ENCODE measurements at places on chromosomes 3 and 15.

DNA sequence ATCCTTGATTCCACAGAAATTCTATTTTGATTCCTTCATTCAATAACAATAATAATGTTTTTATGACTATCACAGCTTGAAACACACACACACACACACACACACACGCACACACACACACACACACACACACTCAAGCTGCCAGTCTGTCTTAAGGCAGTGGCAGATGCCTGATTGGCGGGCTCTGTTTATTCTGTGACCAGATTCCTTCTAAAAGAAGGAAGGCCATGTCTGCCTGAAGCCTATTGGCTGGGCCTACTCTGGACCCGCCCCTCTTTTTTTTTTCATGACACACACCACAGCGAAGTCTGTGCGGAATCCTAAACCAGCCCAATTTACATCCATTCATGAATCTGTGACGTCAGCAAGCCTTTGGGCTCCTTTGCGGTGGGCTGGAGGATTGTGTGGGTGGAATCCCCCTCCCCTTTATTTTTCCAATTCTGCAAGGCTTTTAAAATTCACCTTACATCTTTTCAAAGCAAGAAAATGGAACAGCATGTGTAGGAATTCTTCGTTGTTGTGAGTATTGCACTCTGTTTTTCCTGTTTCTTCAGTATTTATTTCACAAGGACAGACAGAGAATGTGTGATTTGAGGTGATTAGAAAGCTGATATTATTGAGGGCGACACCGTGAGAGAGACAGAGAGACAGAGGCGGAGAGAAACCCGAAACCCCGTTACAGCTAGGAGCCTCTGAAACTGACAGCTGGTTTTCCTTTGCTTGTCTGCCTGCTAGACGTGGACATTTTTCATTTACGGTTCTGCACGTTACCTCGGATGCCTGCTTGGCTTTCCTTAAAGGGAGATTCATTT, at the start of gene MAP3K13:
MAP3K13 (plus strand) TSS at position 287 of the 812 bp plus-strand sequence. CDS start 65,446 bp downstream, outside the sequence.
- DNase-seq = peak; percentile 95

DNA sequence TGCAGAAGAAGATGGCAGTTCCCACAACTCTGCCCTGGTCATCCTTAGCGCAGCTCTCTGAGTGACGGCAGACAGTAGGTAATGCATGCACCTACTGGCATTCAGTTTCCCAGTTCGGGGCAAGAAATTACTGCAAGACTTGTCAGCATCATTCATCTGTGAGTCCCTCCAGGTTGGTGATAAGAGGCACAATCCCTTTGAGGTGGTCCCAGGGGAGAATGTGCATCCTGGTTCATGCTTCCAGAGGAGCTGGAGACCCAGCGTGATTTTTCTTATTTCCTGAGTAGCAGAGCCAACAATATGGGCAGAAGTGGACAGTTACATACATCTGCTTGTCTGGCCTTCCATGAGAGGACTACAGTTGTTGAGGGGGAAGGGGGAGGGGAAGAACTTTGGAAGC, 235.9 kb upstream of the BHLHE40 start:
- DNase-seq = no peak

DNA sequence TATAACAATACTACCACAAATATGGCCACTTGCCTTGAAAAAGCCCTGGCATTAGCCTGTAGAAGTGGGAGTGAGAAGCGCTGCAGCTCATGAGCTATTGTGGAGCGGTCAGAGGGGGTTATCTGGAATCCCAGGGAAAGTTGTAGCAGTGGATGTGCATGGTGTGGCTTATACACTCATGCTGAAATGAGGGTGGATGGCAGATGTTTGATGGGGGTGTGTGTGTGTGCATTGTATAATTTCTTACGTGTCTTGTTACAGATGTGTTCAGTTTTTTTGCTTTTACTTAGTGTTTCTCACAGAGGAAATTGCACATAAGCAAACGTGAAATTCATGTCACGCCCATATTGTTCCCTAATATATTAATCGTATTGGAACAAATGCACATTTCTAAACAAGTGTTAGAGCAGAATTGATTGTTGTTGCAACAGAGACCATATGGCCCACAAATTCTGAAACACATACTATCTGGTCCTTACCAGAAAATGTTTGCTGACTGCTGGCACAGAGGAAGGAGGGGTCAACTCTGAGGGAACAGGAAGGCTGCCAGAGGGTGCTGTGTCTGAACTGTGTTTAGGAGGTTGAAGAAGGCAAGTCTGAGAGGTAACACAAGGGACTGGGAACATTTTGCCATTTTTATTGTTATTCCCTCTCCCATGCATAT, 200.0 kb upstream of the CFAP20DC start:
- DNase-seq = no peak

DNA sequence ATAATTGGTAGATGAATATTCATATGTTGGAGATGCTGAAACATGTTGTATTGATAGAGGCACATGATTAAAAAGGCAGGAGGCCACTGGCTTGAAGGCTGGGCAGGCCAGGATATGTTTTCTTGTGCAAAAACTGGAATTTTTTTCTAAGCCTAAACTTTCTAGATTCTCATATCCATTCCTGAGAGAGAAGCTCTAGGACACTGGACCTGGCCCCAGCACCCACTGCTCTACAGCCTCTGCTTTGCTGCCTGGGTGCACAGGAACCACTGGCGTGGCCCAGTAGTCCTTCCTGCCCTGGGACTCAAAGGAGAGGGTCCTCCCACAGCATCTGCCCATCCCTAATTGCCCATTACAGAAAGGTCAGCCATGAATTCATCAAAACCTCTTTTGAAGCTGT, 58.1 kb upstream of the APEH start:
- no peak for DNase-seq

DNA sequence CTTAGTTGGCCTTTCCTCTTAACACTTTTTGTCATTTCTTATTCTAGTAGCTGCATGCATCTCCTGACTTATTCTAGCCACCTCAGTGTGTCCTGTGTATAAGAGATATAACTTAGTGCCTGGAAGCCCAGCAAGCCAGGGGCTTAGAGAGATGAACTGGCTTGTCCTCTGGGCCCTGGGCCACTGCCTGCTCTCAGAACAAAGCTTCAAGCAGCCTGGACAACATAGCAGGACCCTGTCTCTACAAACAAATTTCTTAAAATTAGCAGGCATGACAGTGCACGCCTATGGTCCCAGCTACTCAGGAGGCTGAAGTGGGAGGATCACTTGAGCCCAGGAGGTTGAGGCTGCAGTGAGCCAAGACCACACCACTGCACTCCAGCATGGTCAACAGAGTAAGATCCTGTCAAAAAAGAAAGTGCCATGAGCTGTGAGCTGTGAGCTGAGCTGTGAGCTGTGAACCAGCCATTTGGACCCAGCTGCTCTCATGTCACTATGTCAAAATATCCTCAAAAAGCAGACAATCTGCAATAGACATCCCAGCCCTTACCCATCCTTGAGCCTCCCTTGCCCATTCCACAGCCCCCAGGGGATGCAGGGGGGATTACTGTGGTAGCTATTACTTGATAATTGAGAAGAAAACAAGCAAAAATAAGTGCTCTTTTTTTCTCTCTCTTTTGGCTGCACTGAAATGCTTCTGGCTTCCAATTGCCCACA, 174.5 kb downstream of the OPA1 start:
- DNase-seq = no peak

DNA sequence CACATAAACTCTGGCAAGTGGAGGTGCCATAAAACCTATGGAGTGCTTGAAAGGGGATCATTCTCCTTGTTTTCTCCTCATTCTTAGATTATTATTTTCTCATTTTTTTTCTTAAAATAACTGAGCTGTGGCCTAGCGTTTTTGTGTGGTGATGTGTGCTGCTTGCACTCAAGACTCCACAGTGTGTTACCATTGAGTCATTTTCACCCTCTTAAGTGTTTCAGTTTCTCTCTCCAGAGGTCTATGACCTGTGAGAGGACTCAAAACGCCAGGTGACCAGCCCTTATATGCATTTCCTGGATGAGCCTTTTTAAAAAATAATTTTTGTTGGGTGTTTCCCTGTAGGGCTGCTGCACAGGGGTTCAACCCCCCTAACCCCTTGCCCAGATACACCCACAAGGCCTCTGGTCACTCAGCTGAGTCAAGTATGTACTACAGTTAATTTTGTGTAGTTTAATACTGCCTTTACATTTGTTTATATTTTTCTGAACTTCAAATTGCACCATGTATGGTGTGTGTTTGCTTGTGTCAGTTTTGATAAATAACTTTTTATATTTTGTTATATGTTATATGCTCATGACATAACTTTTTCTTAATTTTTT, 15.4 kb upstream of the BTLA start:
- DNase-seq = no peak

- DNase-seq = no peak
Measured at GRCh38 chr3:115715241-115715745, 92.0 kb downstream of the GAP43 start.

DNA sequence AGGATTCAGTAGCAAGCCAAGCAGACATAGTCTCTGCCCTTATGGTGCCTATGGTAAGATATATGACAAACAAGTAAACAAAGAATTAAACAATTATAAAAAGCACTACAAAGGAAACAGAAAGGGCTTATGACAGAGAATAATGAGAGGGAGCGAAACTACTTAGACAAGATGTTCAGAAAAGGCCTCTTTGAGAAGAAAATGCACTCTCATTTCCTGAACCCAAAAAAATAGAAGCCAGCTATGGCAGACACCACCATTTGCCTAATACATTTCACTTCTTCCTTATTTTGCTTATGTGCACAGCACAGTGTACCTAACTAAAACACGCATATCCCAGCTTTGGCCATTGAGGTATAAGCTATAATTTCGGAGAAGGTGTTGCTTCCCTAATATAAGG, 465.5 kb upstream of the PPP2R3A start:
- DNase-seq = no peak

- DNase-seq = no peak
Measured at GRCh38 chr3:7877312-7877711, 624.3 kb upstream of the LMCD1 start.

DNA sequence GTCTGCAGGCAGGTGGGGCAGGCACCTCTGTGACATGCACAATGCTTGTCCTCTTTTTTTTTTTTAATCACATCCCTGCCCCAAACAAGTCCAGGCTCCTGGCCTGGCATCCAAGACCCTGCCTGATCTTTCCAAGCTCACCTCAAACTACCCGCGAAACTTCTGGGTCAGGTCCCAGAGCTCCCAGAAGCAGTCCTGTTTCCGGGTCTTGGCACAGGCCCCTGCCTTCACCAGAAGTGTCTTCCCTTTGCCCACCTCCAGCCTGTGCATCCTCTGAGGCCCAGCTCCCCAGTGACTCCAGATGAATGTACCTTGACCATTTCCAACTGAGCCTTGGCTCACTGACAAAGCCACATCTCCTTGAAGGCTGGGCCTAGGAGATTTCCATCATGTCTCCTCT, 23.0 kb downstream of the PLA2G4E start:
- DNase-seq = no peak

DNA sequence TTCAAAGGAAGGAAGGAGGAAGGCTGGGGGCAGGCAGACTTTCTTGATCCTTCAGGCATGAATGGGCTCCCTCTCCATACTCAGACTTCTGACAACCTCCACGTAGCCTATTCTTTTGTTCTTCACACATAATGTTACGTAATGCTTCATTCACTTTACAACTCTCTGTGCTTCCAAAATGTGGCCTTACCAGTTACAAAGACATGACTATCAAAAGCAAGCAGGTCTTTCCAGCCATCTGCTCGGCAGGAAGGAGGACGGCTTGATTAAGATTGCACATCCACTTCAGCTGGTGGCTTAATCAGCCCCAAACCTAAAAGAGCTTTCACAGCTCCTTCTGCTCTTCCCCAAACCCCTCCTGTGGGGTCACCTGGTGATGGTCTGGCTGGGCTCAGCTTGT, 263.2 kb downstream of the XXYLT1 start:
- DNase-seq = no peak

DNA sequence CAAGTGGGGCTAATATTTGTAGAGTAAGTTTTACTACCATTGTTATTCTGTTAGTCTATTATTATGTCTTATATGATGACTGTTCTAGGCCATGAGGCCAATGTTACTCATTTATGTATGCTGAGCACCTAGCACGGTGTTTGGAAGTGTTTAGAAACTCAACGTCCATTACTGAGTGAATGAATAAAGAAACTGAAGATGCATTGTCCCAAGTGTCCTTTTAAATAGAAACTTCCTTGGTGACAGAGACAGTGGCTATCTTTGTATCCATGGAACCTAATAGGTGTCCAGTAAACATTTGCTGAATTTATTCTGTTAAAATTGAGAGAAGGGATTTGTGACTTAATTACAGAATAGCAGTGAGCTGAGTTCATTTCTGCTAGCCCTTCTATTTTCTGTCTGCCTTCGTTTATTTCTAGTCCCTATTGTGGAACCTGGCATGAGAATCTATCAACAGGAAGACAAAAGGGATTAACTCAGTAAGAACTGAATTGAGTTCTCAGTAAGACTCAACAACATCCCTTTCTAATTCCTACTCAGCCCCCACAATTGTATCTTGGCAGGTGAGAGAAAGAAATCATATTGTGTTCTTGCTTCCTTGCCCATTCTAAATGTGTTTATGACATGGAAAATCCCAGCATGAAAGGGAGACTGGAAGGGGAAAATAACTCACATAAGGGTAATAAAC, 246.6 kb upstream of the LRRC3B start:
- no peak for DNase-seq

GRCh38 chr3:194040516-194041273, 95.3 kb upstream of the HES1 start:
- no peak for DNase-seq

DNA sequence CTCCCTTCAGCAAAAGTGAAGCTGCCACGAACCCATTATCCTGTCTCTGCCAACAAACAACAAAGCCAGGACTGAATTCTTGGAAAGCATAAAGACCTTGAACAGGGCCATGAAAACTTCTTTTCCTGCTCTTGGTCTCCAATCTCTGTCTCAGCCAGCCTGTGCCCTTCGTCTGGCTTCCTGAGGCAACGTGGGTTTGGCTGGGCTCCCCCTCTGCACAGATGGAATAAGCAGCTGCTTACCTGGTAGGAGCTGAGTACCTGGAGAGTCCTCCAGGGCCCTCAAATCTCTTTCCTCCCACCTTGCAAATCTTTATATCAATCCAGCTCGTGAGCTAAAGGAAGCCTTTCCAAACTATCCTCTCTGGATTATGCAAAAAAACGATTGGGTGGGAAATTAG, 97.6 kb upstream of the PSMD6 start:
- no peak for DNase-seq

DNA sequence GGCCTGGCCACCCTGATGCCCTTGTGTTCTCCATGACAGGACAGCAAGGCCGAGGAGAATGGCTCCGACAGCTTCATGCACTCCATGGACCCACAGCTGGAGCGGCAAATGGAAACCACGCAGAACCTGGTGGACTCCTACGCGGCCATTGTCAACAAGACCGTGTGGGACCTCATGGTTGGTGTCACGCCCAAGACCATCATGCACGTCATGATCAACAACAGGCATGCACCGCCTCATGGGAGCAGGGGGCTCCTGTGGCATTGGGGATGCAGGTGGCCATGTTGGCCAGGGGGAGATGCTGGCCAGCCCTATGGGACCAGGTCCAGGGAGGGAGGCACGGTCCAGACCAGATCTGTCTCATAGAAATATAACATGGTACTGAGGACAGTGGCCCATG, 62.9 kb downstream of the GOLGA8B start:
- DNase-seq = no peak

GRCh38 chr3:12972043-12972442, 101.2 kb downstream of the IQSEC1 start:
- DNase-seq = no peak

DNA sequence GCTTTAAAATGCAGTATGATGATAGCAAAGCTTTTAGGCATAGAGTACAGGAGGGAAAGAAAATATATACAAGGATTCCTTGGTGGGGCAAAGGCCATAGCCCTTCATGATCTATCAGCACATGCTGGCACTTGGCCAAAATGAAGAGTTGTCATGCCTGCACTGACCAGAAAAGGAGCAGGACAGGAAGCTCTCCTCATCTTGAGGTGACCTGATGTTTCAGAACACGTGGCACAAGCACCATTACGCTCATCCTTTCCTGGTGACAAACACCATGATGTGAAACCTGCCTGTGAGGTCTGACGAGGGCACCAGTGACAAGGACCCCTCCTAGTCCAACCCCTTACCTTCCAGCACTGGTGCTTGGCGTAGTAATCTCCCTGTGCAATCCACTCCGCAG, 77.9 kb upstream of the DCLK3 start:
- DNase-seq = no peak
